NAMALWA (cell line): ENCODE measurements at places on chromosomes 11 and 22.
A peak's percentile ranks its signal among the peaks of the same experiment; 100 is the strongest.

DNA sequence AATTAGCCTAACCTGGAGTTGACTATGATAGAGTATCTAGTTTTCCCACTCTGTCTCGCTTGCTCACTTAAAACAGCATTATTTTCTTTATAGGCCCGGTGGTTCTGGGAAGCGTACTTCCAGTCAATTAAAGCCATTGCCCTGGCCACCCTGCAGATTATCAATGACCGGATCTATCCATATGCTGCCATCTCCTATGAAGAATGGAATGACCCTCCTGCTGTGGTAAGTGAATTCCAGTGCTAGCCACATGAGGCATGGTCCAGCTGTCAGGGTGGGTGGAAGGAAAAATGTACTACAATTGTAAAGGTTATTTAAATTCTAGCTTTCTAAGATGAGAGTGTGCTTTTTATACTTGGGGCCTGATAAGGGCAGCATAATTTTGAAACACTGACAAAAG is 76.0 kb downstream of the EXT2 start:
- DNase-seq, result no peak

- no peak for DNase-seq
Measured at GRCh38 chr11:41955066-41955465, 495.6 kb upstream of the LRRC4C start.

GRCh38 chr22:17060126-17060525 is 24.7 kb upstream of the IL17RA start:
- no peak for DNase-seq

GRCh38 chr11:27241311-27242122 is 121.5 kb downstream of the CCDC34 start:
- DNase-seq, result no peak

- DNase-seq, result no peak
Measured at GRCh38 chr11:23257088-23257487, 396.8 kb upstream of the CCDC179 start.

GRCh38 chr22:43840431-43840830 is 21.9 kb downstream of the SULT4A1 start:
- DNase-seq, result no peak

GRCh38 chr11:85948884-85949283 is 93.7 kb downstream of the CCDC83 start:
- DNase-seq, result no peak

- DNase-seq, result no peak
Measured at GRCh38 chr22:36347094-36347493, 40.7 kb downstream of the MYH9 start.

- no peak for DNase-seq
Measured at GRCh38 chr11:114610984-114611944, 15.7 kb upstream of the NXPE4 start.

- no peak for DNase-seq
Measured at GRCh38 chr11:75796091-75796435, 18.9 kb upstream of the UVRAG start.

DNA sequence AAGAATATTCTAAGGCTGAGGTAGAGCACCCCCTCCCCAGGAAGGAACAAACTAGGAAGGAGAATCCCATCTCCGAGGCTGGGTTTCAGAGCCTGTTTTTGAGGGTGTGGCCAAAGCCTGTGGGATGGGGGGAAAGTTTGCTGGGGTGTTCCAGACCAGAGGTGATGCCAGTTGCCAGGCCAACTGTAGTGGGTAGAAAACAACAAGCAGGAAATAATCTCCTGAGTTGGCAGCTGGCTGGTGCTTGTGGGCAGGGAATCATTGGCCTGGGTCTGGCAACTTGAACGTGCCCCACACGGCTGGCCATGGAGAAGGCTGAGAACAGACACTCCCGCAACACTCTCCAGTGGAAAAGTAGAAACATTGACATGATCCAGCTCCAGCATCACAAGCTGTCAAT is 385.6 kb downstream of the ETS1 start:
- DNase-seq, result no peak

GRCh38 chr11:16397390-16397789 is 41.0 kb upstream of the SOX6 start:
- DNase-seq, result no peak

DNA sequence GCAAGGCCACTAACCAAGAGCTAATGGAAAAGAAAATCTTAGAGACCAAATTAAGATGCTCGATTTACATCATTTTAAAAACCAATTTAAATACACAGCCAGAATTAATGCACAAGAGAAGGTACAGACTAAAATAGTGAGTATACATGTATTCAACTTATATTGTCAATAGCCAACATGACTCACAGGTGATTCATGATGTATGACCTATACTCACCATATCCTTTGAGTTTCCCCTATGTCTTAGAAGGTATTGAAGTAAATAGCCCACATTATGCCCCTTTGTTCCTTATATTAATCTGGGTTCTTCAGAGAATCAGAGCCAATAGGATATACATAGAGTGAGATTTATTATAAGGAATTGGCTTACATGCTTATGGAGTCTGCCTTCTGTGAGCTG is 97.5 kb upstream of the ANO3 start:
- no peak for DNase-seq

DNA sequence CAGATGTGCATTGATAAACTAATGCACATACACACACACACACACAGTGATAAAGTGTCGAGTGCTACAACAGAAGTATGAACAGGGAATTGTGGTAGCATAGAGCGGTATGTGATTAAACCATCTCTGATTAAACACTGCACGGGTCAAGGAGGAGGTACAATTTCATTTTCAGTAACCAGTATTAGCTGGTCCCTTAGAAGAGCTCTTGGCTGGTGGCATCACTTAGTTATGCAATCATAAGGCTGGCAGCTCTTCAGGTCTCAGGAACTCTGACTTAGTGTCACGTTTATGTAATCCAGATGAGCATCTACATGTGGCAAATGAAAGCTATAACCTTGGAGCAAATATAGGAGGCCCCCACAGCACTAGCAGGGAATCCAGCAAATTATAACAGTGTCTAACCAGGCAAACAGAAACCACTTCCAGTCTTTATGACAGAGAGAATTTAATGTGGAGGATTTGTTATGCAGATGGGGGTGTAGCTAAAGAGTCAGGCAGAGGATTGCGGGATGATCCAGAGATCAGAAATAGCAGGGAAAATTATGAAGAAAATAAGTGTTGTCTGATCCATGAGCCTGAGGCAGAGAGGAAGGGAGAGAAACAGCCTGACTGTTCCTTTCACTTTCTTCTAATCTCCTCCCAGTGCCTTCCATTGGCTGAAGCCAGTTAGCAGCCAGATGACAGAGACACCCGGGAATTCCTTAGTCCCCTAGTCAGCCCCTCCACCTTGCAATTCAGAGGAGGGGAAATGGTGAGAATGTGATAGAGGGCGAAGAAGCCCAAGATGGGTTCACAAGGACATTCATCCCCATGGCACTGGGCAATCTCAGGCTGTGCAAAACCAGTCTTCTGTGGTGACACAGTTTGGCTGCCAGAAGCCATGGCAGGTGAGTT is 533.1 kb upstream of the TENM4 start:
- DNase-seq, result no peak

DNA sequence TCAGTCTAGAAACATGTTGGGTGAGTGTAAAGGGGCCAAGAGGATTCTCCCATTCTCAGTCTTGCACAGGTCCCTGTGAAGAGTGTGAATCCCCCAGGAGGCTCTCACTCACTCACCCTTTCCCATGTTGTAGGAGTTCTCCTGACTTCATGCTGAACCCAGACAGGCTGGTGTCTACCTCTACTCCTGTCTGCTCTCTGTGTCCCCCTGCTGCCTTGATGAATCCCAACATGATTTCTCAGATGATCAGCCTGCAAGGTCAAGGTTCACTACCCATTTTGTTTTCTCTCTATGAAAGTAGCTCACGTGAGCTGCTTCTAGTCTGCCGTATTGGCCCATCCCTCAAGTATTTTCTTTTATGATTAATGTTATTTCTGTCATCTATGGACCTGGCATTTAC is 500.6 kb downstream of the ETS1 start:
- DNase-seq, result peak; percentile 5

DNA sequence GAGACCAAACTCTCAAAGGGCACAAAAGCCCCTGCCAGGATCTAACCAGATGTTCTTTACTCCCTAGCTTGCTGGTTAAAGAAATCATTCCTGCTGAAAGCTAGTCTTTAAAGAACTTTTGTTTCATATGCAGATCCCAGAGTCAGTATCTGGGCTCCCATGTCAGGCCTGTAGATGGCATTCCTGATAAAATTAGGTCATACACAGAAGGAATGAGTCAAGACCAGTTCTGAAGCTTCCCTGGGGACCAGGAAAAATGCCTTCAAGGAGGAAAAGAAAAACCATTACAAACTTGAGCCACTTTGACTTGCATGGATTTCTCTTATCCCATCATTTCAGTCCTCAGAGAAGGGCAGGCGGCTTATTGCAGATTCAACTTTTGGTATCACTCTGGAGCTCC is 5.9 kb downstream of the DBX1 start:
- DNase-seq, result no peak

- peak; percentile 90 for DNase-seq
Measured at GRCh38 chr22:49970528-49971231, 10.1 kb downstream of the PIM3 start.

DNA sequence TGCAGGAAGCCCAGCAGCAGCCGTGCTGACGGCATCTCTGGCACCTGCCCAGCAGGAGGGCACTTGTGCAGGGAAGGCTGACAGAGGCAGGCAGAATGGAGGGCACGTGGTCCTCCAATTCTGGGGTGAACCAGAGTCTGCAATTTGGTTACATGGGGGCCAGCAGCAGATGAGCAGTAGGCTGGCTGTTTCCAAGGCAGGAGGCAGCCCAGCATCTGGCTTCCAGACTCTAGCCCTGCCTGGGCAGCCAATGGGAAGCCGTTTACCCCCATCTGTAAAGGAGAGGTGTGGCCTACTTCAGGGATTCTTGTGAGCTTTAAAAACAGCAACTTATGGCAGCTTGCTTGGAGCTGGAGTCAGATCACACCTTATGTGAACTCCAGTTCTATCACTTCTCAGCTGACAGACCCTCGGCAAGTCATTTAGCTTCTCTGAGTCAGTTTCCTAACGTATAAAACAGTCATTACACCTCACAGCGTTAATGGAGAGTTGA is 27.9 kb upstream of the RASL10A start:
- DNase-seq, result no peak

- peak; percentile 68 for DNase-seq
Measured at GRCh38 chr22:22684580-22685561, 40.5 kb downstream of the GGTLC2 start.

GRCh38 chr11:128728767-128729587 is 35.1 kb downstream of the FLI1 start:
- DNase-seq, result no peak

DNA sequence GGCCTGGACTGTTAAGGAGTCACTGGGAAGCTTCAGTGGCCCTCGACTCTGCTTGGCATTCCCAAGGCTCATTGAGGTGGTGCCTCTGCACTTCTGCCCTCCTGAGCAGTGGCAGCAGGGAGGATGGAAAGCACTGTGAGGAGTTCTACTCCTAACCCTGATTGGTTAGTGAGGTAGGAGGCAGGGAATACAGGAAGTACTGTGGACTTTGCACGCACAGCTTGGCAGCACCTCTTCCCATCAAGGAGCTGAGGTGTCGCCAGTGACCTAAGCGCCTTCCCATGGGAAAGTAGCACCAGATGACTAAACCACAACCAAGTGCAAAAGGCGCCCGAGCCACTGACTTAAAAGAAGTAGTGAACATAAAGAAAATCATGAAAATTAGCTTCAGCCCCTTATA is 152.5 kb upstream of the CADM1 start:
- no peak for DNase-seq

GRCh38 chr22:33918676-33919365 is 1.5 kb downstream of the LARGE1 start:
- DNase-seq, result peak; percentile 18

- DNase-seq, result peak; percentile 21
Measured at GRCh38 chr11:27694992-27695391, 5.3 kb downstream of the BDNF start.

DNA sequence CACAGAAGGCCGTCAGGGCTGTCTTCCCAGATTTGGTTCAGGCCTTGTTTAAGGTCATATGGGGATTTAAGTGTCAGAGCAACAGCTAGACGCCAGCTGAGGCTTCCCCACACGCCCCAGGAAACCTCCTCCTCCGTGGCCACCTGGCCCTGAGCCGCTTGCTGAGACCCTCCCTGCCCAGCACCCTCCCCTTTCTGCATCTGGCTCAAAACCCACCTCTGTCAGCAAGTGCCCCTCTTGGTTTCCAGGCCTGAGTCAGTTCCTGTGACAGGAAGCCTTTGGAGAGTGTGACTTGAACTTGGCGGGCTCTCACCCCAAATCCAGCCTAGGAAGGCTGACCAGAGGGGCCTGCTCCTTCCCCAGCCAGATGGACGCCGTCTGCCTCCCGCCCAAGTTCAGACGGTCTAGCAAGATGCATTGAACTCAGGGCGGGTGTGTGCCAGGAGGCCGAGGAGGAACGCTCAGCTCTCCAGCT is 561 bp downstream of the FXYD2 start:
- no peak for DNase-seq

GRCh38 chr11:12531681-12532080 is 142.5 kb upstream of the TEAD1 start:
- no peak for DNase-seq
